NCI-H1048 (cell line): ENCODE measurements at places on chromosomes 1 and 21.

DNA sequence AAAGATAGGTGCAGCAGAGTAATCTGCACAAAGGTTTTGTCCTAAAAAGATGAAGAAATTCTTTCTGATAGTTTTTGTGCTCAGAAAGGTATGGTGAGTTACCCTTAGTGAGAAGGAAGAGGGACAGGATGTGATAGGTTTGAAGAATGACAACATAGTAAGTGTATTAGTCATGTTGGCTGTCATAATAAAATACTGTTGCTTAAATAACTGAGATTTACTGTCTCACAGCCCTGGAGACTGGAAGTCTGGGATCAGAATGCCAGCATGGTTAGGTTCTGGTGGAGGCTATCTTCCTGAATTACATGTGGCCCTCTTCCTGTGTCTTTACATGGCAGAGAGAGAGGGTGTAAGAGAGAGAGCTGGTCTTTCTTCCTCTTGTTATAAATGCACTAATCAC, 965.2 kb downstream of the TTLL7 start:
- DNase-seq = no peak

DNA sequence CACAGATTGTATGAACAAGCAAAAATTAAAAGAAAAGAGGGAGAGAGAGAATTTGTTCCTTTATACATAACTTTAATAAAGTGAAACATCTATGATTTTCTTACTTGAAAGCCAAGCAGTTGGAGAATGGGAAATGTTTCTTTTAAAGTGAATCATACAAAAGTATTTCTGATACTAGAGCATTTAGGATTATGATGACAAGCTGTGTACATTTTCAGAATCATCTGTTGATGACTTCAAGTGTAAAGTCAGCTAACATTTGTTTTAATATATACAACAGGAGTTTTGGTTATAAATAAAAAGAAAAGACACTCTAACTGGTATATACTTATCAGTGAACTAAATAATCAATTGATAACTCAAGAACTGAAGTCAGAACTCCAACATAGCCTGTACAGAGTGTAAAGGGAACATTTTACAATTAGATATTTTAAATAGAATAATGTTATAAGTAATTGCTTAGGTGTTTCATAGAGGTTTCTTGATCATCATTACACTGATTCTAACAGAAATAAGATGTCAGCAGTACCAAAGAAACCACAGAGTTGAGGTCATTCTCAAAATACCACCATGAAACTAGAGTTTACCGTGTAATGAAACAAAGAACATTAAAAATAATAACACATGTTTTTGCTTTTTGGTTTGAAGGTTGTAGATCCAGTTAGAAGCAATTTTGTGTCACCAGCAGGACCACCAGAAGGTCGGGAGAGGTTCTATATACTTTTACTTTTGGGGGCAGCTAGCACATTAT, 103.4 kb downstream of the COL24A1 start:
- DNase-seq = no peak

DNA sequence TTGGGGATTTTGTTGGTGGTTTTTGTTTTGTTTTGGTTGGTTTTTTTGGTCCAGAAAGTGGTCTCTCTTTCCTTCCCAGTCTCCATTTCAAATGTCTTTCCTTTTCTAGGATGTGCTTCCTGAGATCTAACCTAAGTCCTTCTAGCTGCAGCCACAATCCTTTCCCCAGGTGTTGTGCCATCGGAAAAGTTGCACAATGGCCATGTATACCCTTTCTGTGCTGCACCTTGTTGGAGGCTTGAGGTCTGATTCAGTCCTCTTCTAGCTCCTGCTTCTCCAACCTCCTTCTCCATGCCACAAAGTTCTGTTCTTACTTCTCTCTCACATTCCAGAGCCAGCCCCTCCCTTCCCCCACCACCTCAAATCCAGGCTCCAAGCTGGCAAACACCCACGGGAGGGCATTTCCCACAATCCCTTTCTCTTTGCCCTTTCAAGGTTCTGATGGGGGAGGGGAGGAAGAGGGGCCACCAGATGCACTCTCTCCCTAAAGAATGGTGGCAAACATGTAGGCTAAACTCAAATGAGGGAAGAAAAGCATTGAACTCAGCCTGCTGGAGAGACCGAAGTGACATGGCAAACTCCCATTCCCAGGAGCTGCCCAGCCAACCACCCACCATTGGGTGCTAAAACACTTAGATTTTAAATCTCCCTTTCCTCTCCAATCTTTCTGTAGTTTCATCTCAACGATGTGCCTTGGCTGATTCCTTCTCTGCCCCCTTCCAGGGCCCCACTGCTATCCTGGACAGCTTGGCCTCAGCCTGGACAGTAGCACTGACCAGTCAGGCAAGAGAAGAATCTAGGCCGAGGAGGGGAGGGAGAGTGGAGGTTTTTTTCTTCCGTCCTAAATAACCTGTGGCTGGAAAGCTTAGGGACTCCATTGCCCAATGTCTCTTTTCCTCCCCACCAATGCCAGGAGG, 2.9 kb downstream of the KCNJ10 start:
- no peak for DNase-seq

GRCh38 chr1:87243573-87243972, 85.1 kb upstream of the LMO4 start:
- no peak for DNase-seq

GRCh38 chr1:95382000-95382786, 148.2 kb downstream of the RWDD3 start:
- no peak for DNase-seq

DNA sequence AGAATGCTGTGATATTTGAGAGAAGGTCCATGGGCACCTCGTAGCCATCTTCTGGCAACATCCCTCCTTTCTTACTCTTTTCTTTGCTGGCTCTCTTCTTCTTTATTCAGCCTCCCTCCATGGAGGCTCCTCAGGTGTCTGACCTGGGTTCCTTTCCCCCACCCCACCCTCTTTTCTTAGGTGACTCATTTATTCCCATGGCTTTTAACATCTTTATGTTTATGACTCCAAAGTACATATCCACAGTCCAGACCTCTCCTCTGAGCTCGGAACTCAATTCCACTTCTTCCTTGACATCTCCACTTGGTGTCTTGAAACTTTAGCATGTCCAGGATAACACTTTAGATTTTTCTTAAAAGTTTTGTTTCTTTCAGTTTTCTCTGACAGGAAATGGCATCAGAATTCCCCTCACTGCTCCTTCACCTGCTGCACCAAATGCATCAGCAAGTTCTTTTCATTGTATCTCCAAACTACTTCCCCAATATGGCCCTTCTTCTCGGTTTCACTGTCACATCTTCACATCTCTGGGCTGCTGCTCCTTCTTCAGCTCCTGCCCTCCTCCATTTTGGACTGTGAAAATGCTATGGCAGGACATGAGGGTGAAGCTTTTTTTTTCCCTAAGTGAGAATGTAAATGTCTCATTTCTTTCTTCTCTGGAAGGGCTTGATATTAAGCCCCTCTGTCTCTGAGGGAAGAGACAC, 95.9 kb downstream of the GIPC2 start:
- DNase-seq = no peak

DNA sequence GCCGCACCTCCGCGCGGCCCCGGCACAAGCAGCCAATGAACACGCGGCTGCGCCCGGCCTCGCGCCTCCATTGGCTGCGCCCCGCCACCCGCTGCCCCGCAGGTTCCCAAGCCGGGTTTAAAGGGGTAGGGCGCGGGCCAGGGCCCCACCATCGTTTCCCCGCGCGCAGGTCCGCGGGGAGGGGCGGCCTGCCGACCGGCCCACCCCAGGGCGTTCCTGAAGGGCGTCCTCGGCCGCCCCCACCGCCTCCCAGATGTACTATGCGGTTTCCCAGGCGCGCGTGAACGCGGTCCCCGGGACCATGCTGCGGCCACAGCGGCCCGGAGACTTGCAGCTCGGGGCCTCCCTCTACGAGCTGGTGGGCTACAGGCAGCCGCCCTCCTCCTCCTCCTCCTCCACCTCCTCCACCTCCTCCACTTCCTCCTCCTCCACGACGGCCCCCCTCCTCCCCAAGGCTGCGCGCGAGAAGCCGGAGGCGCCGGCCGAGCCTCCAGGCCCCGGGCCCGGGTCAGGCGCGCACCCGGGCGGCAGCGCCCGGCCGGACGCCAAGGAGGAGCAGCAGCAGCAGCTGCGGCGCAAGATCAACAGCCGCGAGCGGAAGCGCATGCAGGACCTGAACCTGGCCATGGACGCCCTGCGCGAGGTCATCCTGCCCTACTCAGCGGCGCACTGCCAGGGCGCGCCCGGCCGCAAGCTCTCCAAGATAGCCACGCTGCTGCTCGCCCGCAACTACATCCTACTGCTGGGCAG, at the start of gene OLIG1:
OLIG1 (plus strand) TSS at position 148 of the 750 bp plus-strand sequence; CDS start at position 254, 106 bp downstream.
- DNase-seq = peak; percentile 18

- no peak for DNase-seq
Observed at GRCh38 chr1:78490861-78491450, at the start of gene PTGFR. PTGFR (plus strand) TSS chr1:78490974; CDS start chr1:78492744, 1,770 bp downstream.
